ENCODE measurements at places on chromosomes 6 and 20. TPM values are rescaled to one million over a fixed set of nuclear protein-coding genes. Genes with fewer than 3 reads are reported as not detected.

Gene COL10A1
- not detected for total RNA-seq

Gene COMMD7
- total RNA-seq, result 90.3 TPM

Gene CALHM6
- total RNA-seq, result not detected

Gene LRRC73
- not detected for total RNA-seq

Gene TDRD6
- total RNA-seq, result 0.53 TPM

Gene HLA-DQB1
- 3.5 TPM for total RNA-seq

Gene SNX14
- total RNA-seq, result 63.2 TPM

Gene OSBPL2
- total RNA-seq, result 25.0 TPM

Gene HIVEP2
- 14.5 TPM for total RNA-seq

DNA sequence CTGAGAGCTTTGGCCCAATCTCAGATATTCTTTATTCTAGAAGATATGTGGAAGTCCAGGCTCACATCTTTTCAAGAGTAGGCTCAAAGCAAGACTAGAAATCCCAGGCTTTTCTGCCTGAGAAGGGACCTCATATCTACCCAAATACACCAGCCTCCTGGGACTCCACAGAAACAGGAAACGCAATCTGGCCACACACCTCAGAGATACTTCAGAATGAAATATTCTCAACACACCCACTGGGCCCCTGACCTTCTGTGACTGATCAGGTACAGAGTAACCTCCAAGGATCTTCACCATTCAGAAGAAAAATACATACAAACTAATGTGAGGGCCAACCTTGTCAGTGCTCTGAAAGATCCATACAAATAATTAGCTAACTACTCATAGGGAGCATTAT, 183.2 kb downstream of the HIVEP2 start:
- H3K4me3 ChIP-seq, result no peak overlapping the region
- no peaks in the 10 kb centered on the region for H3K4me1 ChIP-seq
- peaks cover 27% of the 10 kb centered on the region for H3K36me3 ChIP-seq
- no peak overlapping the region for H3K27ac ChIP-seq
- no peak for DNase-seq

- no peaks in the 10 kb centered on the region for H3K4me1 ChIP-seq
- no peak for DNase-seq
- H3K27ac ChIP-seq, result no peak overlapping the region
- H3K27me3 ChIP-seq, result no peaks in the 10 kb centered on the region
- H3K4me3 ChIP-seq, result no peak overlapping the region
- H3K36me3 ChIP-seq, result peaks cover 8% of the 10 kb centered on the region
Observed at GRCh38 chr20:58361481-58362205, 27.4 kb upstream of the VAPB start.

- H3K36me3 ChIP-seq, result no peaks in the 10 kb centered on the region
- H3K27ac ChIP-seq, result no peak overlapping the region
- no peak for DNase-seq
Observed at GRCh38 chr6:168619560-168620314, 178.8 kb downstream of the SMOC2 start.

- H3K36me3 ChIP-seq, result no peaks in the 10 kb centered on the region
- H3K4me3 ChIP-seq, result no peak overlapping the region
- H3K27ac ChIP-seq, result no peak overlapping the region
- no peak for DNase-seq
- peaks cover 13% of the 10 kb centered on the region for H3K4me1 ChIP-seq
Observed at GRCh38 chr6:53864781-53865180, 70.0 kb downstream of the LRRC1 start.

DNA sequence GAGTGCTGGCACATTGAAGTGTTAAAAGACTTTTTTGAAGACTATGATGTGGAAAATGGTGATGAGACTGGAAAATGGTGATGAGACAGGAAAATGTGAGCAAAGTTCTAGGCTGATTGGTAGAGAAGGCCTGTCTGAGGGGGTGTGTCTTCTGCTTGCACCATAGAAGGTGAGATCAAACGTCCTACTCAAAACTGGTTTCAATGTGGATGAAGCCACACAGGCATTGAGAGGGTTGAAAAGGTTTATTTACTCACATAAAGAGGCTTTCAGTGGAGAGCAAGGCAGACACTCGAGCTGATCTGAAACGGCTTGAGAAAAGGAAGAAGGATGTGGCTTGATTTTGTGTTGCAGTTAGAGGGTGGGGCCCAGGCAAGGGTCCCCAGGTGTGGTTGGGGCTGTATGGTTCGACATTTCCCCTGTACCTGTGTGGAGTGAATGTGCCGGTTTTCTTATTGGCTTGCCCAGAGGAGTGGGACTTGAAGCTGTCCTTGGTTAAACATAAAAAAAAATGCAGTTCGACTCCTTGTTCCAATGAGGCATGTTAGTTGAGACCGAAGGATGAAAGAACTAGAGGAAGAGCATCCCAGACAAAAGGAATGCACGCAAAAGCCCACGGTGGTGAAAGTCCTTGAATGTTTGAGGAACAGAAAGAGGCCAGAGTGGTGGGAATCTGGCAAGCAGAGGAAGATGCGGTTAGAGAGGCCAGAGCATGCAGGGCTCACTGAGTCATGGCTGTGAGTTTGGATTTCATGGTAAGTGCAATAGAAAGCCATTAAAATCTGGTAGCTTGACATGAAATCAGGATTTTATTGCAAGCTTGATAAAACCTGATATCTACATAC, 172.3 kb downstream of the EPM2A start:
- DNase-seq, result no peak
- no peaks in the 10 kb centered on the region for H3K27me3 ChIP-seq
- no peaks in the 10 kb centered on the region for H3K36me3 ChIP-seq

- H3K27me3 ChIP-seq, result no peaks in the 10 kb centered on the region
- peak overlapping the region; percentile 63 for H3K4me3 ChIP-seq
Observed at GRCh38 chr20:36573798-36574365, 485 bp downstream of the TGIF2 start.

DNA sequence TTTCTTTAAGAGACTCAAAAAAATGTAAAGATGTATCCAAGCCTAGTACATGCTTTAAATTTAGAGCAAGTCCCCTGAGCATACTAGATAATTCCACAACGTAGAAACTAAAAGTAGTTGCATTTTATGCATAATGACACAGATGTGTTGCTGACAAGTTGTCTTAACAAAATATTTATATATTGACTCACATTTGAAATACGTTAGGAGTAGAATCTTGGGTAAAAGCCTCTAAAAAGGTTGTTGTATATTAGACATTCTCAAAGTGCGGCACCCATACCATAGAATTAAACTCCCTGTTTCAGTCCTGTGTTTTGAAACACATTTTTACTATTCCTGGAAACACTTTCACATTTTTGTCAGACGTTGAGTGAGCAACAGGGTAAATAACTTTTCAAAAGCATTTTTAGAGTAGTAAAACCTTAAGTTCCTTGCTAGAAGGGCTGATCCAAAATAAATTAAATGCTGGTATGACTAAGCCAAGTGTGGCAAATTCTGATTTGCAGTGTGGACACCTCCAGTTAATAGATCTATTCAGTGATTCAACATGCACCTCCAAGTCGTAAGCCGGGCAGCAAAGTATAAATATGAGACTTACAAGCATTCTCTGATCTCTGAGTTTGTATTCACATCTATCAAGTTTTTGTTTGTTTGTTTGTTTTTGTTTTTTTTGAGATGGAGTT, 97.5 kb downstream of the GMDS start:
- peaks cover 12% of the 10 kb centered on the region for H3K4me1 ChIP-seq
- no peaks in the 10 kb centered on the region for H3K27me3 ChIP-seq
- peak overlapping the region; percentile 3 for H3K27ac ChIP-seq
- H3K36me3 ChIP-seq, result no peaks in the 10 kb centered on the region

DNA sequence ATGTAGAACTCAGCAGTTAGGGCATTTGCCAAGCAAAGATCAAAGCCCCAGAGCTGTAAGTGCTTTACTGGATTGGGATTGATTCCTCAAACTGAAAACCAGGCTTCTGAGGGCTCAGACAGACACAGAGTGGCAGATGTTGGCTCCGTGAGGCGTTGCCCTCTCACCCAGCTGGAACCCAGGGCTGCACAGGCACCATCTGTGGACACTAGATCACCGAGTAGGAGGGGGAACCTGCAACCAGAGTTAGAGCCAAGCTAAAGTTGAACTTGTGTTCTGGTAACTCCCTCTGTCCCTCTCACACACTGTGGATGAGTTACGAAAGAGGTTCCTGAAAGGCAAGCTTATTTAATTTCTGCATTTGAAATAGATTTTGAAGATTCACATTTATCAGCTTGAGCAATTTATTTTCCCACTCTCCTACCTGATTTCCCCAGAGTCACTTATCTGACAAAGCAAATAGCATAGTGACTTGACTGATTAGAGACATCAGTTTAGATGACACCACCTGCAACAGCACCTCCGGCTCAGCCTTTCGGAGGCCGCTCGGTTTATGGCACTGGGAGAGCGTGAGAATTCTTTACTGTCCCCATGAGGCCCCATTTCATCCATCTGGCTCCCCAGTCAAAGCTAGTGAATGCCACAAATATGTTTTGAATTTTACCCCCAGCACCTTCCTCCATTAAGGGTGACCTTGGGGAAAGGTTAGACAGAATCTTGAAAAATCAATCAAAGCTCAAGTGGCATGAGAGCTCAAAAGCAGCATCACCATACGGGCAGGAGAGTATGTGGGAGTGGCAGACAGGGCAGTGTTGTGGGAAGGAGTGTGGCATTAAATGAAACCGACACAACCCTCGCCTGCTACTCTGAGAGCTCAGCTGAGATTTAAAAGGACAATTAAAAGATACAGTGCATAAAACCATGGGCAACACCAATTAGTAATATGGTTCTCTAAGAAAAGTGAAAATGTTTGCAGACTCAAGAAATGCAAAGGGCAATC, 48.5 kb downstream of the RPF2 start:
- H3K27ac ChIP-seq, result no peak overlapping the region
- no peaks in the 10 kb centered on the region for H3K27me3 ChIP-seq
- no peak for DNase-seq
- H3K4me3 ChIP-seq, result no peak overlapping the region
- H3K4me1 ChIP-seq, result no peaks in the 10 kb centered on the region

DNA sequence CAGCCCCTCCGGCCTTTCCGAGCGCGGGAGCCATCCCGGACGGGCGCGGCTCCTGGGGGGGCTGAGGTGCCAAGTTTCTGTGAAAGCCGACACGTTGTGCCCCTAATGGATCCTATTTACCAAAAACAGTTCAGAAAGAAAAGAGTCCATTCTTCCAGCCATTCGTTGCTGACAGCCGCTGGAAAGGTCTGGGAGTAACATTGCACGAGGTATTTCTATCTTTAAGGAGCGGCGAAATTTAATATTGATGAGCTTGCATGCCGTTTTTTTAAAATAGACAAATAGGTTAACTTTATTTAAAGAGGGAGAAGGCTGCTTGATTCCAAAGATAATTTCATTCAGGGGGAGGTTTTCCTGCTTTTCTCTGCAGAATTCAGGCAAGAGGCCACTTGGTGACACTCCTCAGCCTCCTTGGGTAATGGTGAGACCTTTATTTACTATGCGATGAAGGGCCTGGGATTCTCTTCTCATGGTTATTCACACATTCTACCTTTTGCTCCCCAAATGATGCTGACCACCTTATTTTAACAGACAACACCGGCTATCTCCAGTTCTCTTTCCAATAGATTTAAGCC, 988 bp downstream of the TIAM2 start:
- peak overlapping the region; percentile 78 for H3K4me3 ChIP-seq
- peak overlapping the region; percentile 78 for H3K27ac ChIP-seq
- no peaks in the 10 kb centered on the region for H3K4me1 ChIP-seq
- no peaks in the 10 kb centered on the region for H3K27me3 ChIP-seq
- H3K36me3 ChIP-seq, result no peaks in the 10 kb centered on the region

Data from ascending aorta (tissue), 2 donors.